ENCODE measurements at places on chromosomes 2 and 18.

GRCh38 chr18:24514439-24514838 is 54.0 kb downstream of the HRH4 start:
- DNase-seq: no peak

- no peak for DNase-seq
Measured at GRCh38 chr2:42492691-42493467, 903 bp downstream of the KCNG3 start.

DNA sequence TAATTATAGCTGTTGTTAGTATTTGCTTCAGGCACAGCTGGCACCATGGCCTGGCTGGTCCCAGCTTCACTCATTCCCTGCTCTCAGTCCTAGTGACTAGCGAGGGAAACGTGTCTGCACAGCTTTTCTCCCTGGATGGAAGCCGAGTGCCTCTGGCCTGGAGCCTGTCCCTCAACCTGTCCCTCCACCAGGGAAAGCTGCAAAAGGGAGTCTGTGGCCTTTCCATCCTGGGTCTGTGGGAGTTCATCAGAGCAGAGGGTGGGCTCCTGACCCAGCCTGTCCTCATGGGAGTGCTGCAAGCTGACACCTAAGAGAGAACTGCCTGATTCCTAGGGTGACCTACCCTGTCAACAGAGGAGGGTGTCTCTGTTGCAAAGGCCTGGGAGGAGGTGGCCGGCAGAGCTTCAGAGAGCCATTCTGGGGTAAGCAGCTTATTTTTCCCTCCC is 118.3 kb downstream of the CAPN13 start:
- no peak for DNase-seq

DNA sequence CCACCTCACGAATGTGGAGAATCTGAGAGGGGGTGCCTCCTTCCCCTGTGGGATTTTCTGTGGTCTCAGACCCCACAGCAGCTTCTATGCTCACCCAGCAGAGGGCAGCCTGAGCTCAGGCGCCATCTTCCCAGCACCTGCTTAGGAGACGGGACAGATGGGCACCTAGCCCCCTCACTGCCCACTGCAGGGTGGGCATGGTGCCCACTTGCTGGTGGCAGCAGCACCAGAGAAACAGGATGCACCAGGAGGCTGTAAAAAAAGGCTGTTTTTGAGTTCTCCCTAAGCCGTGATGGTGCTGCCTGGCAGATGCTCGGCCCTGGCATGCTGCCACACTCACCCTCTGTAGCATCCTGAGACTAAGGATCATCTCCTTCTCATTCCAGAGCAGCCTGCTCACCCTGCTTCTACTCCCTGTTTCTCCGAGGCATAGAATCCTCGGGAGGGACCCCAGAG is 19.1 kb upstream of the SLC20A1 start:
- peak; percentile 8 for DNase-seq

GRCh38 chr2:168948621-168949212 is 47.6 kb downstream of the G6PC2 start:
- no peak for DNase-seq

DNA sequence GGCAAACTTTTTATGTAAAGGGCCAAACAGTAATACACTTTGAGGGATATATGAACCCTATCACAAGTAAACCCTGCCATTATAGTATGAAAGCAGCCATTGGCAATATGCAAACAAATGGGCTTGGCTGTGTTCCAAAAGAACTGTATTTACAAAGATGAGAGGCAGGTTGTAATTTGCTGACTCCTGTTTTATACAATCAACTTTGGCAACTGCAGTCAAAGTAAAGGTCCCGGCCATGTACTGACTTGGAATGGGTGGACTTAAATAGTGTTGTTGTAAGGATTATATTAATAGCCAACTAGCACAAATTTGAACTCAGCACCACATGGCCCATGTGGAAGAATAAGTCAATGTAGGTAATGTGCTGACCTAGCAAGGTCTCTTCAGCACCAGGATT is 223.4 kb downstream of the WDPCP start:
- no peak for DNase-seq

Measured in substantia nigra (tissue), 51 donors.